A172 (cell line): ENCODE measurements at places on chromosomes 4 and X.

DNA sequence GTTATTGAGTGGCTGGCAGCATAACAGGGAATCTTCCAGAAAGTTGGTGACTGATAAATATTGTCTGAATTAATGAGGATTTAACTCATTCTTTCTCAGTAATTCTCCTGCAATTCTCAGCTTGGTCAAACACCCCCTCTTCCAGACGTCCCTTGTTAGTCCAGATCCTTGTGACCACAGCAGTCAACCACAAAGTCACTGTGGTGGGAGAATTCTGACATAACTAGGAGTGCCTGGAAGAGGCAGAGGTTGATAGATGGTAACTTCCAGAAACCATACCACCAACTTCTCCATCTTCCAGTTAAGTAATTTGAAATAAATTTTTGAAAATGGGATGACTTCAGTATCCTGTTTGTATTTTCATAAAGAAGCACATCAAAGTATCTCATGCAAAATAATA lies 90.1 kb downstream of the CEP44 start:
- DNase-seq, result no peak

DNA sequence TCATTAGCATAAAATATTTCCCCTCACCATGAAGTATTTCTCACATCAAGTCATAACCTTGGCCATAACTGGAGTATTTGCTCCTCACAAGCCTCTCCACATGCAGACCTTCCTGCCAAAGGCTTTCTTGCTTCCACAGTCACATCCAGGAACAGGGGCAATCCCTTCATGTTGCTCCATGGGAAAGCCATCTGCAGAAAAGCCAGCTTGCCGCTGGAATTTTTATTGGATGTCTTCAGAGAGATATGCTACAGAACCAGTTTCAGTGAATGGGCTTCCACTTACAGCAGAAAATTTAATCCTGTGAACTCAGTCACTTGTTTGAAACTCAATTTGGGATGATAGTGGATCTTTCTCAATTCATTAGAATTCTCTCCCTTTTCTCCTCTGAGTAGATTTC lies 3.2 kb upstream of the CDKN2AIP start:
- no peak for DNase-seq

DNA sequence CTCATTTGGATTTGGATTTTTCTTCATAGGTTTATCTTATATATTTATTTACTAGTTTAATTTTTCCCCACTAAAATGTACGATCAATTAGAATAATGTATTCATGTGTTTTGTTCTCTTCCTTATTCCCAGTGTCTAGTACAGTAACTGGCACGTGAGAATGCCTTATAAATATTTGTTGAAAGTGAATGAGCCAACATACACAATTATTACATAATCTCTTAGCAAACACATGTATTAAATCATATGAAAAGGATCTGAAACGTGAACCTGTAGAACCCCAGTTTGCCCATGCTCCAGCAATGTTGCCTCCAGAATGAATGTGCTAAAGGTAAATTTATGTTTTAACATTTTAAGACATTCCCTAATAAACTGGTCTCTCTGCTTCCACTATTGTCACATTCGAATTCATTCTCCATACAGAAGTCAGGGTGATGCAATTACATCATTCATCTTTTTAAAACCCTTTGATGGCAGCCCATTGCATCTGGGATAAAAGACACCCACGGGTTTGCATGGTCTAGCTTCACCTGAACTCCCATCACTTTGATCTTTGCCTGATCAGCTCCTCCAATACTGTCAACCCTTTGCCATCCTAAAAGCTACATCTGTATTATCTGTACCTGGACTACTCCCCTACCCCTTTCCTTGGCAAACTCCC lies 30.7 kb upstream of the AREG start:
- no peak for DNase-seq

GRCh38 chr4:107801766-107802211 lies 22.9 kb upstream of the SGMS2 start:
- peak; percentile 82 for DNase-seq

DNA sequence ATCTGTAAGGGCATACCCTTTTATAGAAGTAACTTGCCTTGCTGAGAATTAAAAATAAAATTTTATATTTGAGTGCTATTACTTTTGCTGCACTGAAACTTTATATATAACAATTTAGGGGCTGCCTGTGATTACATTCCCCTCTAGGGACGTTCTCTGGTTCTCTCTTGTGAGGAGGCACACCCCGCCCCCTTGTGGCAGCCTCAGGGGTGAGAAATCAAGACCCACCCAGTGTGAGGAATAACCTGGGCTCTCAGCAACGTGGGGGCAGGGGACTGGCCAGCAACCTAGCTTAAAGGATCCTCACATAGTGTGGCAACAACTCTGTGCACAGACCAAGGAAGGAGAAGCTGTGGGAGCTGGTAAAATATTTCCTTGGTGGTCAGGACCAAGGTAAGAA lies 43.7 kb downstream of the MAGEA9 start:
- peak; percentile 13 for DNase-seq

DNA sequence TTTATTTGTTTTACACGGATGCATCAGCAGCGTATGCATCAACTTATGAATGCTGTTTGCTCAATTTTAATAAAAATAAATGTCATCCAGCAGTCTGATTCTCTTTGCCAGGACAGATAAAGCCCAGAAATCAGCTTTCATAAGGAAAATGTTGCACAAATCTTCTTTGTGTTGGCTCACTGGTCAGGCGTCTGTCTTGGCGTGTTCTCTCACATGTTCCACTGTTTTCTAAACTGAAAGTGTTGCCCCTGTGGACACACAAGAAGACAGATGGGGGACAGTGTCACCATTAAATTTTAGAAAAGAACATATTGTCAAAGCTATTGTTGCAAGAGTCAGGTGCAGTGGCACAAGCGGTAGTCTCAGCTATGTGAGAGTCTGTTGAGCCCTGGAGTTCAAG lies 316.2 kb downstream of the CENPC start:
- no peak for DNase-seq

- DNase-seq, result no peak
Observed at GRCh38 chrX:3141031-3141430, 99.8 kb downstream of the ARSF start.

GRCh38 chrX:148577741-148578140 lies 77.3 kb downstream of the AFF2 start:
- DNase-seq, result no peak

DNA sequence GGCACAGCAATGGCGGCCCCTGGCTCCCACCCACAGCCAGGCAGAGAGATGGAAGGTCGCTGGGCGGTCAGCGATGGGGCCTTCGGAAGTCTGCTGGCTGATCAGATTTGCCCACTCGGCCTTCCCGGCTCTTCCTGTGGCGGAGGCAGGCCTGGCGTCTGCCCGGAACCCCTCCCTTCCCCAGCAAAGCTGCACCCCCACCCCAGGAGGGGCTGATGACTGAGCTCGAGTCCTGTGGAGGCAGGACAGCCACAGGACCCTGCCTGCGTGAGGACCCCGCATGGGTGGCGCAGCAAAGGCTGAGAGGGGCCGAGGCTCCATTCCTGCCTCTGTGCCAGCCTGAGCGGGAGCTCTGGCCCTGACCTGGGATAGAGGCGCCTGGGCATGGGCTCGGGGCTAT lies 34.8 kb downstream of the TACC3 start:
- DNase-seq, result no peak

DNA sequence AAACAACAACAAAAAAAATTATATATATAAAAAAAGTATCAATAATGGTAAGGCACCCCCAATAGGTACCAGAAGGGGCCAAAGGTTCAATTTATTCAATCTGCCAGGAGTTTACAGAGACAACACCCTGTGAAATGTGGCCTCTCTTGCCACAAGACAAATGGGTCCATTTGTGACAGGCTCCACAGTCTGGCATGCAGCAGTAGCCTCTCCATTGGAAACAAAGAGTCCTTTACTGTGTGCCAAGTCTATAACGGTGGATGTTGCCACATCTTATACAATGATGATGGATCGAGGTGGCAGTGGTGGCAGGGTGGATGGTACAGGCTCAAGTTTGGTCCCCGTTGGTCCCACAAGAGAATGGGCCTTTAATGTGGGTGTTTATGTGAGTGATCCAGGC lies 70.1 kb upstream of the SH3RF1 start:
- DNase-seq, result no peak

- DNase-seq, result peak; percentile 51
Observed at GRCh38 chr4:40055863-40056715, 561 bp upstream of the N4BP2 start.

DNA sequence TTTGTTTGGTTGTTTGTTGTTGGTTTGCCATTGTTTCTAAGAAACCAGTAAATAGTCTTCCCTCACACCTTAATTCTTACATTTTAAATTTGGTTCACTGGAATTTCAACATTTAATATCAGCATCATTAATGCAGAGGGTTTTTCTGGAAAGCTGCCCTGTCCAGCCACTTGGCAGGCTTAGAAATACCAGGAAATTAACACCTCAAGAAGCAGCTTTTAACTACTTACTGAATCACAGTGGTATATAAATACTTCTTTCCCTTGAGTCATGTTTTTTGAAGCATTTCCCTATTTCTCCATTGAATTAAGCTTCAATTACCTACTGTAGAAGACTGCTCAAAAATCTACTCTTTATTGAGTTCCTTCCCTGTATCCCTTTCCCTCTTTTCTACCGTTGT lies 1221.1 kb upstream of the ADGRL3 start:
- no peak for DNase-seq

- DNase-seq, result no peak
Observed at GRCh38 chr4:2172627-2173231, 69.2 kb downstream of the HAUS3 start.

DNA sequence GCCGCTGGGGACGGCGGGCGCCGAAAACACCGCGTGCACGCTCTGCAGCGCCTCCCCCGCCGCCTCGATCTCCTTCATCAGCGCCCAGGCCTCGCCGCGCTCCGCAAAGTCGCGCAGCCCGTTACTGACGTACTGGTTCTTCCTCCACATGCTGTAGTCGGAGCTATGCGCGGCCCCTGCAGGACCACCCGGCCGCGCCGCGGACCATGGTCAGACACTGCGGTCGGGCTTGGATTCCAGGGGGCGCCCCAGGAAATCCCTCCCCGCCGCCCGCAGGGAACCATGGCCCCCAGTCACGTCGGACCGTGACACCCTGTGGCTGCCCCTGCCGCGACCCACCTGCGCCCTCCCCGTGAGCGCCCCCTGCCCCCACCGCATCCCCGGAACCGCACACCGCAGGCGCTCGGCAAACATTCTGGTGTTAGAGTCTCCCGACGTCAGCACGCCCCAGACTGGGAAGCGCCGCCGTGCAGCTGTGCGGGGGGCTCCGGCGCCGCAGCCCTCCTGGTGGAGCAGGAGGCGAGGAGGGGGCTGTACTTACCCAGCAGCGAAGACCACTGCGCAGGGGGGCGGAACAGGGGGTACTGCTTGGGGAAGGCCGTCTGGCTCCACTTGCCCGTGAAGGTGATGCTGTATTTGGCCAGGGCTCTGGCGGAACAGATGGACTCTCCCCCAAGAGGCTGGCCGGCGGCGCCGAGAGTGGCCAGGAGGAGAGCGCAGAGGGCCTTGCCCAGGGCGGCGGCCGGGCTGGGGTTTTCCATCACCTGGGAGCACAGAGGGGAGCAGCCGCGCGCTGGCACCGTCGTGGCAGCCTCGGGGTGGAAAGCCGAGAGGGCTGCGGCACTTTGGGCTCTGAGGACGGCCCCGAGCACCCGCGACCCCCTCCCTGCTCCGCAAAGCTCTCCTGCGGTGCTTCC lies 814 bp downstream of the SPON2 start:
- no peak for DNase-seq

DNA sequence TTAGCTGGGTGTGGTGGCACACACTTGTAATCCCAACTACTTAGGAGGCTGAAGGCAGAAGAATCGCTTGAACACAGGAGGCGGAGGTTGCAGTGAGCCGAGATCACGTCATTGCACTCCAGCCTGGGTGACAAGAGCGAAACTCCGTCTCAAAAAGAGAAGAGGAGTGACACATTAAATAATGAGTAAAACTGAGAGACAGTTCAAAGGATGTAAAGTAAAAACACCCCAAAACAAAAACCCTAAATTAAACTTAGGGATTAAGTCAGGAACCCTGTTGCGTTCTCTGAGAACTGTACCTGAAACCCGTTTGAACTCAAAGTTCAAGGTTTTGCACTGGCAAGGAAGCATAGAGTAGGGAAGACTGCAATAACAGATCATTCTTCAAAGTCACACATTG lies 141.7 kb downstream of the BRWD3 start:
- DNase-seq, result no peak

GRCh38 chr4:14165222-14165920 lies 537.8 kb upstream of the BOD1L1 start:
- DNase-seq, result no peak

GRCh38 chrX:75067931-75068330 lies 88.2 kb downstream of the ABCB7 start:
- DNase-seq, result no peak

- DNase-seq, result peak; percentile 82
Observed at GRCh38 chrX:153970357-153971123, 1.1 kb downstream of the HCFC1 start.

- no peak for DNase-seq
Observed at GRCh38 chrX:52349681-52350080, 19.1 kb upstream of the XAGE2 start.
